ENCODE measurements at places on chromosomes 5 and 9.
A peak's percentile ranks its signal among the peaks of the same experiment; 100 is the strongest.

DNA sequence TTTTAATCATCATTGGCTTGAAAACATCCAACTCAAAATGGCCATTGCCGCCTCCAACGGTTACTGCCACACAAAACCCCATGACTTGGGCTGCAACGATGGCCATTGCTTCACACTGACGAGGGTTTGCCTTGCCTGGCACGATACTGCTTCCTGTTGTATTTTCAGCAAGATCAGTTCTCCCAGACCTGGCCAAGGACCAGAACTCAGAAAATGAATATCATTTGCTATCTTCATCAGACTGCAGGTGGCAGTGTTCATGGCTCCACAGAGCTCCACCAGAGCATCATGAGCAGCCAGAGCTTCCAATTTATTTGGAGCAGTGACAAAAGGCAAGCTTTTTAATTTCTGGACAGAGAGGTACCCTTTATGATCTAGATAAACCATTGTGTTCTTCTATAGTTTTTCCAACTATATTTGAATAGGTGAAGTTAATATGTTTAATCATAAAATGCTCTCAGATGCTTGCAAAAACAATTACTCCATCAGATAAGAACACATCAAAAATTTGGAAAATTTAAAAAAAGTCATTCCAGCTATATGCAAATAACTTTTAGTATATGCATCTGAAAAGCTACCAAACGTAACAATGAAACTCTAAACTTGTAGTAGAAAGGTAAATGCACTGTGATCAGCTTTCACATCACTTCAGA lies 10.4 kb downstream of the AMACR start:
- DNase-seq = no peak

DNA sequence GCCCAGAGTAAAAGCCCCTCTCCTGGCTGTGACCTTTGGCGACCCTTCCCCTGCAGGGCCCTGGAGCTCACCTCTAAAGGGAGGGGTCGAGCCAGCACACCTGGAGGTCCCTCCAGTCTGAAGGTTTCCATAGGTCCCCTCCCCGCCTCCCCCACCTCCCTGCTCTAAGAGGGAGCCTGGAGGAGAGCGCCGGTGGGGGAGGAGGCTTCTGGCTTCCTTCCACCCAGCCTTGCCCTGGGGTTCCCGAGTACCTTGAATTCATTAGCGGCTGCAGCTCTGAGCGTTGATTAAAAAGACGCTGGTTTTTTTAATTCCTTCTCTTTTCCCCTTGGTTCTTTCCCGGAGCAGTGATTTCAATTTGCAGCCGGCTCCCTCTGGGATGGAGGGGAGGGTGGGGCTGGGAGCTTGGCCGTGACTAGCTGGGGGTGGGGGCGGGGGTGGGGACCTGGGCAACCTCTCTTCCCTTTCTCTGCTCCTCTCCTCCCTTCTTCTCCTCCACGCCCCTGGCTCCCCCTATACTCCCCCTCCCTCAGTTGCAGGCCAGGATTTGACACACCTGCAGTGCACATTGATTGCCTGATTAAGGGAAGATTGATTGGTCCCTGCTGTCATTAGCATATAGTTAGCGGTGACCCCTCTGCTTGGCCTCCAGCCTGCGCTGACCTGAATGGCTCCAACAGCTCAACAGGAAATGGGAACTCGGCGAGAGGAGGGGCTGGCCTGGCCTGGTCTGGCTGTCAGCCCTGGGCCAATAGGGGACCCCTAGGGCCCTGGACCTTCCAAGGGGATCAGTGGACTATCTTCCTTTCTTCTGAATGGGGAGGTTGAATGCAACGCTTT lies 67.5 kb upstream of the RAPGEF1 start:
- DNase-seq = no peak

DNA sequence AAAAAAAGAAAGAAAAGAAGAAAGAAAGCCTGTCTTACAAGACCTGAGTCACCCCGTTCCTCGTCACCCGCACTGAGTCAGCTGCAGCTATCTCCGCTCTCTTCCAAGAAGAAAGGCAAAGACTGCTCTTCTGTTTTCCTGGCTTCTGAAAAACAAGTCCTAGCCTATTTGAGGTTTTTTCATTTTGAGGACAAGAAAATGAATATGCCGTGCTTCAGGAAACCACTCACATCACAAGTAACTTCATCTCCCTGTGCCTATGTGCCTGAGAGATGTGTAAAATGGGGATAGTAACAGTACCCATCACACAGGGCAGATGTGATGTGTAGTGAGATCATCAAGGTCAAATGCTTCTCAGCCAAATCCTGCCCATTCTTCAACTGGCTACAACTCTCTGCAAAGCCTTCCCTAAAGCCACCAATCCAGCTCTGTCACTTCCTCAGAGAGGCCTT lies 78.4 kb downstream of the GLDC start:
- no peak for DNase-seq

- no peak for DNase-seq
These were observed 78.0 kb downstream of the ISOC1 start for GRCh38 chr5:129172580-129172979.

DNA sequence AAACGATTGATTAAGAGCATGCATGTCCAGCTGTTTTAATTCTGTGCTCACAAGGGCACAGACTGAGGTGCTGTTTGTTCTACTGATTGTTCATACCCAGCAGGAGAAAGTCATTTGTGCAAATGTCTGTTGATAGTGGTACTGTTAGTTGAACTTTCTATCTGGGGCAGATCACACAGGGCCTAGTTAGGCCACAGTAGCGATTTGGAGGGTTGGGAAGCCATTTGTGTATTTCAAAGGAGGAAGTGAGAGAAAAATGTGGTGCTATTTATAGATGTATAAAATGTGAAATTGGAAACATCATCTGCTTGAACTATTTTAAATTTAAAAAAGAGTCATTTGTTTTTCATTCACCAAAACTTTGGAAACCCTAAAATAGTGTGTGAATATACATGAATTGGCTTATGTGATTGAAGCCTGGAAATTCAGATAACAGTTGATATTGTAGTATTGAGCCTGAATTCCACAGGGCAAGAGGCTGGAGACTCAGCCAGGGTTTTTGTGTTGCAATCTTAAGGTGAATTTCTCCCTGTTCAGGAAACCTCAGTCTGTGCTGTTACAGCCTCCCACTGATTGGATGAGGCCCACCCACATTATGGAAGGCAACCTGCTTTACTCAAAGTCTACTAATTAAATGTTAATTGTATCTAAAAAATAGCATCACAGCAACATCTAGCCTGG lies 162.0 kb upstream of the CDKN2B start:
- DNase-seq = no peak

- no peak for DNase-seq
These were observed 73.6 kb upstream of the ADAMTS16 start for GRCh38 chr5:5066276-5067186.

GRCh38 chr5:75498208-75498777 lies 13.1 kb downstream of the CERT1 start:
- DNase-seq = no peak

GRCh38 chr5:95261437-95262175 lies 23.3 kb downstream of the MCTP1 start:
- DNase-seq = no peak

DNA sequence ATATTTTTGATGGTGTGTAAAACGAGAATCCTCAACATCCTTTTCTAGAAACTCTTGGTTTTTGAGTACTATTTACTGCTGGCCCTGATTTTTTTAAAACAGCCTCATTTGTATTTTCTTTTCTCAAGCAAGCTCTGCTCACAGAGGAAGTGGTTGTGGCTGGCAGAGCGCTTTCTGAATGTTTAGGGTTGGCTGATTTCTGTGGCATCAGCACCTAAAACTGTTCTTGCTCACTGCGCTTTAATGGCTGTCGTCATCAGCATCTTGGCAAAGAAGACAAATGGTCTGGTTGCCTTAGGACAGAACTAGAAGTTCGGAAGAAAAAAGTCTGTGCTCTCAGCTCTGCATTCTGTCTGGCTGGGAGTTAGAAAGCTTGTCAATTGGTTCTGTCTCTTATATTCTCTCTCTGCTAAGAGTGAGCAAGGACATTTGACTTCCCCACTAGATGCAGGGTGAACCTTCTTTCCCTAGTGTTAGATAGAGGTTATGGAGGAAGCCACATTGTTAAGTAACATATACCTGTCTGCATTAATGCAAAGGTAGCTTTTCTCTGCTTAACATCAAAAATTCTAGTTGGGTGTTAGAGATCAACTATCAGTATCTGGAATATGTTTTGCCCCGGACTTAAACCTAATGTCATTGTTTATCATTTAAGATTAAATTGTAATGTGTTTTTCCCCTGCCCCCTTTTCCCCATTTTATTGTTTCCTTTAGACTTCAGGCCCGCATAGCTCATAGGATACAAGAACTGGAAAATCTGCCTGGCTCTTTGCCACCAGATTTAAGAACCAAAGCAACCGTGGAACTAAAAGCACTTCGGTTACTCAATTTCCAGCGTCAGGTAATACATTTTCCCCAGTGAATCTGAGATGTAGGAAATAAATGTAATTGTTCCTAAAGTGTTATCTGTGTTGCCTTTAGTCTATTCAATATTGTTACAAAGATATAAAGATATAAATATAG lies 39.0 kb downstream of the SMARCA2 start:
- DNase-seq = peak; percentile 41

DNA sequence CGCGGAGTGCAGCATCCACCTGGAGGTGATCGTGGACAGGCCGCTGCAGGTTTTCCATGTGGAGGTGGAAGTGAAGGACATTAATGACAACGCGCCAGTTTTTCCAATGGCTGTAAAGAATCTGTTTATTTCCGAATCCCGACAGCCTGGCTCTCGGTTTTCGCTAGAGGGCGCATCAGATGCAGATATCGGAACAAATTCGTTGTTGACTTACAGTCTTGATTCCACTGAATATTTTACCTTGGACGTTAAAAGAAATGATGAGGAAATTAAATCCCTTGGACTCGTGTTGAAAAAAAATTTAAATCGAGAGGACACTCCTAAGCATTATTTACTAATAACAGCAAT lies 611 bp downstream of the PCDHA3 start:
- no peak for DNase-seq

- DNase-seq = no peak
These were observed 2.1 kb downstream of the SAXO1 start for GRCh38 chr9:19030899-19031298.

DNA sequence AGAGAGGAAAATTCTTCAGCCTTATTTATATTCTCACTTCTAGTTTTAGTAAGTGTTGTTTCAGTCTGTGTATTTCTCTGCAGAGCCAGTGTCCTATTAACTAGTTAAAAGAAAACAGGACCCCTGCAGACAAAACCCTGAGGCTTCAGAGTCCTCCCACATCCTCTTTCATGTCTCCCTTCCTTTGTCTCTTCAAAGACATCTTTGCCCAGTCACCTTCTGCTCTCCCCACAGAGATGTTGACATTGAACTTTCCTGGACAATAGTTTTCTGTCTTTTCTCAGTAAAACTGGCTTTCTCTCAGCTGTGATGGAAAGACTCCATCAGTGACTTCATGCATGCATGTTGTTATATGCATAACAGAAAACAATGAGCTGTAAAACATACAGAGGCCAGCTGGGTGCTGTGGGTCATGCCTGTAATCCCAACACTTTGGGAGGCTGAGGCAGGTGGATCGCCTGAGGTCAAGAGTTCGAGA lies 20.2 kb downstream of the GRAMD2B start:
- DNase-seq = no peak

- DNase-seq = peak; percentile 25
These were observed 586 bp downstream of the HMGXB3 start for GRCh38 chr5:150000990-150001659.

- no peak for DNase-seq
These were observed 58.1 kb downstream of the OXCT1 start for GRCh38 chr5:41812156-41812555.

GRCh38 chr9:93159601-93160471 lies 24.1 kb upstream of the WNK2 start:
- DNase-seq = peak; percentile 46

GRCh38 chr5:10248378-10249260 lies 1.1 kb downstream of the ATPSCKMT start:
- DNase-seq = no peak

- no peak for DNase-seq
These were observed 109.8 kb upstream of the MVB12B start for GRCh38 chr9:126216826-126217225.

GRCh38 chr9:1388216-1388615 lies 338.1 kb downstream of the DMRT2 start:
- DNase-seq = no peak
